Left lung (tissue), 14 donors: ENCODE measurements at places on chromosomes 13 and 19. TPM values are rescaled to one million over a fixed set of nuclear protein-coding genes. Genes with fewer than 3 reads are reported as not detected.

OVOL3 gene
- not detected for polyA plus RNA-seq

FXYD3 gene
- 50.2 TPM for polyA plus RNA-seq

HCST gene
- 4.5 TPM for polyA plus RNA-seq

SCEL gene
- polyA plus RNA-seq, result 0.96 TPM

ELSPBP1 gene
- polyA plus RNA-seq, result not detected

FBN3 gene
- polyA plus RNA-seq, result 71.5 TPM

ZNF763 gene
- 8.1 TPM for polyA plus RNA-seq

- no peak for DNase-seq
Observed at GRCh38 chr13:40963927-40964326, 55.2 kb downstream of the ELF1 start.

GRCh38 chr13:61123538-61124289 is 291.9 kb downstream of the PCDH20 start:
- DNase-seq, result no peak

DNA sequence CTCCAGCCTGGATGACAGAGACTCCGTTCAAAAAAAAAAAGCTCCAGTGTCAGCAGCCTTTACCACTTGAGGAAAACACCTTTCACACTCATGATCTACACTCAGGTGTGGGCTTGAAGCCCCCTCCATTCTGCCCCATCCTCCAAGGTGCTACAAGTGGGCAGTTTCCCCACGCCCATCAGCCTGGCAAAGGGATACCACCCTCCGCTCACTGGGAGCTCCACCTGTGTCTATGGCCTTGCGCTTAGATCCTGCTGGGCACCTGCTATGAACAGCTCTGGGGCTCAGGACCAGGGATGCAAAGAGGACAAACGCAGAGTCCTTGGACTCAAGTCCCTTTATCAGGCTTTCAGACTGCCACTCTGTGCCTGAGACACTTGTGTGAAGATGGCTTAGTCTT is 127.8 kb downstream of the CRYL1 start:
- no peak for DNase-seq

DNA sequence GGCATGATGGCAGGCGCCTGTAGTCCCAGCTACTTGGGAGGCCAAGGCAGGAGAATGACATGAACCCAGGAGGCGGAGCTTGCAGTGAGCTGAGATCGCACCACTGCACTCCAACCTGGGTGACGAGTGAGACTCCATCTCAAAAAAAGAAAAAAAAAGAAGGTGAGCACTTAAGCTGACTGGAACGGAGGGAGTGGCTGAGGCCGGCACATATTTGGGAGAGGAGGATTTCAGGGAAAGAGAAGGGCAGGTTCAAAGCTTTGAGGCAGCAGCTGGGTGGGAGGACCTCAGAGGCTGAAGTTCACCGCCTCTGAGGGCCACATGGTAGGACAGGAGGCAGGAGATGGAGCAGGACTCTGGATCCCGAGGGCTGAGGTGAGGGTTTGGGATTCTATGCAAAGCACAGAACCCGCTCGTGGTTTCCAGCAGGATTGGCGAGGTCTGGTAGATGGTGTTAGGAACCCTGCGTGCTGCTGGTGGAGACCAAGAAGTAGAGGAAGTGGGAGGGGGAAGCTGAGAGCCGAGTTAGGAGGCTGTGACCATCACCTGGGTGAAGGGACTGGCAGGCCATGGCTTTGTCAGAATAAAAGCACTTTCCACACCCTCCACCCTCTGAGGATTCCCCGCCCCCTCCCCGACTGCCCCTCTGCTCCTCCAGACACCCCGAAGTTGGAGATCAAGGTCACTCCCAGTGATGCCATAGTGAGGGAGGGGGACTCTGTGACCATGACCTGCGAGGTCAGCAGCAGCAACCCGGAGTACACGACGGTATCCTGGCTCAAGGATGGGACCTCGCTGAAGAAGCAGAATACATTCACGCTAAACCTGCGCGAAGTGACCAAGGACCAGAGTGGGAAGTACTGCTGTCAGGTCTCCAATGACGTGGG is 8.4 kb downstream of the CD22 start:
- DNase-seq, result peak; percentile 11

GRCh38 chr13:101706651-101707050 is 254.2 kb downstream of the ITGBL1 start:
- DNase-seq, result no peak

DNA sequence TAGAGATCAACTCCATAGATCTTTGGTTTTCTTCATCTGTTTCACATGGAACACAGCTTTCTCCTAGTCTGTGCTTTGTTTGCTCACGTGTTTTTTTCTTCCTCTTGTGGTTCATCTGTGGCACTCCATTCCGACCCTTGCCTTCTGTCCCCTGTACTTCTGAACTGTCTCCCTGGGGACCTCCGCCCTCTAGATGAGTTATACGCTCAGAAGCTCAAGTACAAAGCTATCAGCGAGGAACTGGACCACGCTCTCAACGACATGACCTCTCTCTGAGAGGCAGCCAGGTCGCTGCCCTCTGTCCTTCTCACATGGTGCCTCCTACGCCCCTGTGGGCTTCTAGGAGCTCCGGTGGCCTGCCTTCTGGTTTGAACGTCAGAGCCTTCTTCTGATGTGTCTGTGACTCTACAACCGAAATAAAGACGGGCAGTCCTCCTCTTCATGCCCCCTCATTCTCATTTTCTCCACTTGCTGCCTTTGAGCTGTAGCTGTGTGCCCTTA is 16.6 kb upstream of the RAB8A start:
- DNase-seq, result no peak

GRCh38 chr13:99432609-99433542 is 68.4 kb upstream of the TM9SF2 start:
- DNase-seq, result peak; percentile 37

DNA sequence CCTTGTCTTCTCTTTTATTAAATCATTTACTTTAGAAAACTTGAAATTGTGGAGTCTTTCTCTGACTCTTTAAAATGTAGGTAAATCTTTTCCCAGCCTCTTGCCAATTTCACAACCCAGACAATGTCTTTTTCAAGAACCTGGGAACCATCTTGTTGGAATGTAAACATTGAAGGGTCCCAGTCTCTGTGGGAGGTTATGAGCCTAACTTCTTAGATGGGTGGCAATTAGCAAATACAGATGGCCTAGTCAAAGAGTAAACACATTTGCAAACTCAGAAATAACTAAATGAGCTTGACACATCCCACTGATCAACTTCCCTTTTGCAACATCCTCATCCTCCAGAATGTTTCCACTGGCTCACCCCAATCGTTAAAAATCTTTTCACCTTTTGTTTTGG is 721.0 kb downstream of the PCDH9 start:
- DNase-seq, result no peak

DNA sequence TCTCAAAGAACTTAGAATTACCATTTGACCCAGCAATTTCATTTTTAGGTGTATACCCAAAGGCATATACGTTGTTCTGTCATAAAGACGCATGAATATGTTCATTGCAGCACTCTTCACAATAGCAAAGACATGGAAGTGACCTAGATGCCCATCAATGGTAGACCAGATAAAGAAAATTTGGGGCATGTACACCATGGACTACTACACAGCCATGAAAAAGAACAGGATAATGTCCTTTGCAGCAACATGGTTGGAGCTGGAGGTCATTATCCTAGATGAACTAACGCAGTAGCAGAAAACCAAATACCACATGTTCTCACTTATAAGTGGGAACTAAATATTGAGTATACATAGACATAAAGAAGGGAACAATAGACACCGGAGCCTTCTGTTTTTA is 20.7 kb downstream of the PAN3 start:
- DNase-seq, result no peak

DNA sequence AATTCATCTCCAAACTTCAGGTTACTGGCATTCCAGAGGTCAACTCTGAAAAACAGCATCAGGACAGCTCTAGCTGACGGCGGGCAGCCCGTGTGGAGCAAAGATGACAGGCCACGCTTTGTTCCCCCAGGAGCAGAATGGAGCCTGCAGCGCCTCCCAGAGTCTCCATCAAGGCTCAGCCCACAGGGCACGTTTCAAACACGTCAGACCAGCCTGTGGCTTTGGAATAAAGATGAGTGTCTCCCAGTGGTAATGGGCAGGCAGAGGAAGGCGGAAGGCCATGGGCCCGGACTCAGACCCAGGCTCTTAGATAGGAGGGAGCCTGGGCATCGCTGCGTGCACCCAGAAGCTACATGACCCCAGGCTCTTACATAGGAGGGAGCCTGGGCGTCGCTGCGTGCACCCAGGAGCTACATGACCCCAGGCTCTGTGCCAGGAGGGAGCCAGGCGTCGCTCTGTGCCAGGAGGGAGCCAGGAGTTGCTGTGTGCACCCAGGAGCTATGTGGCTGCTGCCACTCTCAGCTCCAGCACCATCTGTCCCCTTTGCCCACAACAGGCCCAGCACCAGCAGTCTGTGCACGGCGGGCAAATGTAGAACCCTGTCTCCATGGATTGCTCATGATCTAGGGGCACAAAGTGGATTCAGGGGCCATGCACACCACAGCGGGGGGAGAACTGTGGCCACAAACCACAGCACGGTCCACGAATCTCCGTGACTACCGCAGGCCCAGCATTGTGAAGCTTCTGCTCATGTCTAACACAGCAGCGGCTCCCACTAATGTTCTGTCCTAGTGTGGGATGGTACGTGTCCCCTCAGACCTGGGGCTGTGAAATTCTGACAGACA is 47.8 kb upstream of the C13orf46 start:
- no peak for DNase-seq

DNA sequence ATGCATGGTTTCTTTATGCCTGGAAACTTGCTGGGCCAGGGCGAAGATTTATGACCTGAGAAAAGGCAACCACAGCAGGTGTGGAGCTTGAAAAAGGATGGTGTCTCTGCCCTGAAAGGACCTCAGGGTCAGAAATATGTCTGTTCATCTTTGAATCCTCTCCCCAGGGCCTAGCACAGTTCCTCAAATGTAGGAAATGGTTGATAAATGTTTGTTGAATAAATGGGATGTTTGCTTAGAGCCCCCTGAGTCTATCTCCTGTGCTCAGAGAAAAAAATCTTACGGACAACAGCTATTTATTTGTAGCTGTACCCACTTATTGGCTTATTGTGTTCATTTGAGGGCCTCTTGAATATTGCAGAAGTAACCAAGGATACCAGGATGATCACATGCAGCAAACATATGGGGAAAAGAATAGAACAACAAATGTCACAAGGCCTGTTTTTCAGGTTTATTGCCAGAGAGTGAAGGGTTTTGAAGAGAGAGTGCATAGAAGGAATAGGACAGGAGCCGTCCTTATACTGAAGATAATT is 114.5 kb downstream of the KLF5 start:
- DNase-seq, result no peak

DNA sequence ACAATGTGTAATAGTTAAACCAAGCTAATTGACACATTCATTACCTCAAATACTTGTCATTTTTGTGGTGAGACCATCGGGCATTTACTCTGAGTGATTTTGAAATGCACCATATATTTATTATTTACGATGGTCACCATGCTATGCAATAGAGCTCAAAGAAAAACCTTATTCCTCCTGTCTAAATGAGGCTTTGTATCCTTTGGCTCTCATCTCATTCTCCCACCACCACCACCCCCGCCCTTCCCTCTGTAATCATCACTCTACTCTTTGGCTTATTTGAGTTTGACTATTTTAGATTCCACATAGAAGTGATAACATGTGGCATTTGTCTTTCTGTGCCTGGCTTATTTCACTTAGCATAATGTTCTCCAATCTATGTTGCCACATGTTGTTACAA is 124.9 kb downstream of the CYSLTR2 start:
- DNase-seq, result no peak

DNA sequence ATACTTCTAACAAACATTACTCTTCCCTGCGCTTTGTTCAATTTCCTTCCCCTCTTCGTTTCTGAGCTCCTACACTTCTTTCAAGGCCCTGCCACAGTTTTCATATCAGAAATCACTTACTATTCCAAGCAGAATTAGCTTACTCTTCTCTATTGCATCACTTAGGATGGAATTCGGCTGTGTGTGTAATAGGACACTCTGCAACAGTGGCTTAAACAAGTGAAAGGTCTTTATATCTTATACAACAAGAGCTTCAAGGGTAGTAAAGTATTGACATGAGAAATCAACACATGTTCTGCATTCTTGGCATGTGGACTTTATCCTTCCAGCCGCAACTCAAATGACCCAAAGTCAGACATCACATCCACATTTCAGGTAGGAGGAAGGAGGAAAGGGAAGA is 279.6 kb downstream of the PCDH20 start:
- peak; percentile 4 for DNase-seq
